ENCODE measurements at places on chromosomes 7 and 10.

- no peak for DNase-seq
Observed at GRCh38 chr10:59668096-59668495, 41.6 kb downstream of the SLC16A9 start.

DNA sequence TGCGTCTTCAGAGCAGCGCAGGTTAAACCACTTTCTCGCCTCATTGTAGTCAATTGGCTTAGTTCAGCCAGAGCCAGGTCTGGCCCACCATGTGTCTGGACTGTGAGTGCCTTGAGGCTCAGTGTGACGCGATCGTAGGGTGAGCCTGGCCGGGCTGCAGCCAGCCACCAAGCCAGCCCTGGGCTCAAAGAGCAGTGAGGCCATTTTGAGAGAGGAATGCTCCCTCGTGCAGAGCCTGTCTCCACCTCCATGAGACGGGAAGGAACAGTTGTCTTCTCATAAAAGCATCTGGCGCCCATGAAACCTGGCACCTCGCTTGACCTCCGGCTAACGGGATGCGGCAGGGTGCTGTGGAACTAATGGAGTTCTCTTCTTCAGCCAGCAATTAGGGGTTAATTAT lies 34.5 kb downstream of the LHPP start:
- no peak for DNase-seq

GRCh38 chr10:95352684-95353083 lies 61.9 kb upstream of the PDLIM1 start:
- DNase-seq: no peak

DNA sequence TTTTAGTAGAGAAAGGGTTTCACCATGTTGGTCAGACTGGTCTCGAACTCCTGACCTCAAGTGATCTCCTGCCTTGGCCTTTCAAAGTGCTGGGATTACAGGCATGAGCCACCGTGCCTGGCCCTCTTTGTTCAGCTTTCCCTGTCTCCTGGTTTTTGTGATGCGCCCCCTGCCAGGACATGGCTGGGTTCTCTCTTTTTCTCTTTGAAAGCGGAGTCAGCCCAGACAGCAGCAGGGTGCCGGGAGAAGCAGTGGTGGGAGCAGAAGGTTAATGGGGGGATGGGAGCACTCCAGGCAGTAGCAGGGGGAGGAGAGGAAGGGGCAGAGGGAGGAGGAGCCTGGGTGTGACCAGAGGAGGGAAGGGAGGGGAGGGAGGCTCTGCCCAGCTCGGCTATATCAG lies 1.8 kb downstream of the MUC3A start:
- no peak for DNase-seq

- no peak for DNase-seq
Observed at GRCh38 chr7:118325450-118325808, 100.9 kb downstream of the ANKRD7 start.
